ENCODE measurements at places on chromosomes 7 and 10. TPM values are rescaled to one million over a fixed set of nuclear protein-coding genes. Genes with fewer than 3 reads are reported as not detected.

TMEM184A gene
- total RNA-seq: not detected

LLCFC1 gene
- not detected for total RNA-seq

DNA sequence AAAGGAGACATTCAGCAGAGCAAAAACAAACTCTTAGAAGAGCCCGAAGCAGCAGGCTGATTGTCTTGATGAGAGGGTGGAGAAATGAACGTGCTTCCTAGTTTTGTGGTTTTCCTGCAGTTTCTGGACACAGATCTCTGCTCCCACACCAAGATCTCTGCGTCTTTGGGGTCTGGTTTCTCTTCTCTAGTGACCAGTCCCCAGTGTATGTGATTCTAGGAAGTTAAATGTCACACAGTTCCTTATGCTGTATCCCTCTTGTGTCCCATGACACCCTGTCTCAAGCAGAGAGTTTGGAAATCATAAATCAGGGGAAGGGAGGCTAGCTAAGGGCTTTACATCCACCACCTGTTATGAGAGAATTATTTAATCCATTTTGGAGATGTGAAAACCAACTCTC is 55.4 kb upstream of the KLF14 start:
- DNase-seq: no peak

DNA sequence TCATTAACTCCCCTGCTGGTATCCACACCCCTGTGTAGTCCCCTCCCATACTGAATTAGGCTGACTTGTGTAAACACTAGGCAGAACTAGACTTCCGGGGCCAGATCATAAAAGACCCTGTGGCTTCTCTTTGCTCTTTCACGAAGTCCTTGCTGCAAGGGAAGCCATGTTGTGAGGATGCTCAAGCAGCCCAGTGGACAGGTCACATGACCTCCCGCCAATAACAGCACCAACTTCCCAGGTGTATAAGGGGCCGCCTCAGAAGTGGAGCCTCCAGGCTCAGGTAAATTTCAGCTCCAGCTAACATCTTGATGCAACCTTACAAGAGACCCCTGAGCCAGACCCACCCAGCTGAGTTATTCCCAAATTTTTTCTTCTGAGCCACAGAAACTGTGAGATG is 11.3 kb upstream of the FOXK1 start:
- DNase-seq: no peak

ANKRD30A gene
- total RNA-seq: not detected

GRCh38 chr10:93548376-93549071 is 17.9 kb upstream of the FFAR4 start:
- DNase-seq: no peak

DNA sequence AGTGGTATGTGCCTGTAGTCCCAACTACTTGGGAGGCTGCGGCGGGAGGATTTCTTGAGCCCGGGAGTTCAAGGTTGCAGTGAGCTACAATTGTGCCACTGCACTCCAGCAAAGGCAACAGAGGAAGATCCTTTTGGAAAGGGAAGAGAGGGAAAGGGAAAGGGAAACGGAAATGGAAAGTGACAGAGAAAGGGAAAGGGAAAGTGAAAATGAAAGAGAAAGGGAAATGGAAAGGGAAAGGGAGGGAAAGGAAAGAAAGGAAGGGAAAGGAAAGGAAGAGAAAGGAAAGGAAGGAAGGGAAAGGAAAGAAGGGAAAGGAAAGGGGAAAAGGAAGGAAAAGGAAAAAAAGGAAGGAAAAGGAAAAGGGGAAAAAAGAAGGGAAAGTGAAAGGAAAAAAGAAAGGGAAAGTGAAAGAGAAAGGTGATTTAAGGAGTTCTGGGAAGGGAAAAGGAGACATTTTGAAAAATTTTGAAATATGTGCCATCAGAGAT is 2.3 kb upstream of the ZC3HAV1 start:
- no peak for DNase-seq

- DNase-seq: no peak
Observed at GRCh38 chr7:43879477-43879876, 10.2 kb upstream of the MRPS24 start.

DNA sequence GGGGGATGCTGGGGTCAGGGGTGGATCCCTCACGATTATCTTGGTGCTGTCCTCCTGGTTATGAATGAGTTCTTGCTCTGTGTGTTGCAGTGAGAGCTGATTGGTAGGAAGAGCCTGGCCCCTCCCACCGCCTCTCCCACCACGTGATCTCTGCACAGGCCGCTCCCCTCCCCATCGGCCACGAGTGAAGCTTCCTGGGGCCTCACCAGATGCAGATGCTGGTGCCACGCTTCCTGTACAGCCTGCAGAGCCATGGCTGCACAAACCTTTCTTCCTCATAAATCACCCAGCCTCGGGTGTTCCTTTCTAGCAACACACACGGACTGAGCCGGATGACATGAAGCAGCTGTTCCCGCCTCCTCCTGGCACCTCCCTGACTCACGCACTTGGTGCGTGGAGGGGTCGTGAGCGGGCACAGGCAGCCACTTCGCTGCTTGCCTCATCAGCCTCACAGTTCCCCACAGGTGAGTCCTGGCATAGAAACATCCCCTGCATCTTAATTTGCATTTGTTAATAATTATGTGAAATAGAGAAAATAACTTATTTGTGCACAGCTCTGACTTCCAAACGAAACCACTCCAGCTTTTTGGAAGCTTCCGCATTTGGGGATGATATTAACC is 210.8 kb downstream of the ADARB2 start:
- no peak for DNase-seq

DNA sequence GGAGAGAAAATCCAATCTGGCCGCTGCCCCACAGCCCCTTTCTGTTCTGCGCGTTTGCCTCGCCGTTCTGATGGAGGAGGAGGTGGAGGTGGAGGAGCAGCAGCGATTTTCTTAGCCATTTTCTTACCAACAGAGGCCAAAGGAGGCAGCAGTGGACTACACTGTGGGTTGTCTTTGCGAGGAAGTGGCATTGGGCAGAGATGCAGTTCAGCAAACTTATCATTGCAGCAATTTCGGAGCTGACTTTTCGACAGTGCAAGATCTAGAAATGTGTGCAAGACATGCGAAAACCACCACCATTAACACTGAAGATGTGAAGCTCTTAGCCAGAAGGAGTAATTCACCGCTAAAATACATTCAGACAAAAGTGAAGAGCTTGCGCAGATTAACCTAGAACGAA is 1.9 kb upstream of the ARL4A start:
- DNase-seq: peak; percentile 64

DNA sequence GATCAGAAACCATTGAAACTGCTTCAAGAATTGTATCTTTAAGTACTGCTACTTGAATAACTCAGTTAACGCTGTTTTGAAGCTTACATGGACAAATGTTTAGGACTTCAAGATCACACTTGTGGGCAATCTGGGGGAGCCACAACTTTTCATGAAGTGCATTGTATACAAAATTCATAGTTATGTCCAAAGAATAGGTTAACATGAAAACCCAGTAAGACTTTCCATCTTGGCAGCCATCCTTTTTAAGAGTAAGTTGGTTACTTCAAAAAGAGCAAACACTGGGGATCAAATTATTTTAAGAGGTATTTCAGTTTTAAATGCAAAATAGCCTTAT is 14.7 kb downstream of the HNRNPA2B1 start:
- no peak for DNase-seq

DNA sequence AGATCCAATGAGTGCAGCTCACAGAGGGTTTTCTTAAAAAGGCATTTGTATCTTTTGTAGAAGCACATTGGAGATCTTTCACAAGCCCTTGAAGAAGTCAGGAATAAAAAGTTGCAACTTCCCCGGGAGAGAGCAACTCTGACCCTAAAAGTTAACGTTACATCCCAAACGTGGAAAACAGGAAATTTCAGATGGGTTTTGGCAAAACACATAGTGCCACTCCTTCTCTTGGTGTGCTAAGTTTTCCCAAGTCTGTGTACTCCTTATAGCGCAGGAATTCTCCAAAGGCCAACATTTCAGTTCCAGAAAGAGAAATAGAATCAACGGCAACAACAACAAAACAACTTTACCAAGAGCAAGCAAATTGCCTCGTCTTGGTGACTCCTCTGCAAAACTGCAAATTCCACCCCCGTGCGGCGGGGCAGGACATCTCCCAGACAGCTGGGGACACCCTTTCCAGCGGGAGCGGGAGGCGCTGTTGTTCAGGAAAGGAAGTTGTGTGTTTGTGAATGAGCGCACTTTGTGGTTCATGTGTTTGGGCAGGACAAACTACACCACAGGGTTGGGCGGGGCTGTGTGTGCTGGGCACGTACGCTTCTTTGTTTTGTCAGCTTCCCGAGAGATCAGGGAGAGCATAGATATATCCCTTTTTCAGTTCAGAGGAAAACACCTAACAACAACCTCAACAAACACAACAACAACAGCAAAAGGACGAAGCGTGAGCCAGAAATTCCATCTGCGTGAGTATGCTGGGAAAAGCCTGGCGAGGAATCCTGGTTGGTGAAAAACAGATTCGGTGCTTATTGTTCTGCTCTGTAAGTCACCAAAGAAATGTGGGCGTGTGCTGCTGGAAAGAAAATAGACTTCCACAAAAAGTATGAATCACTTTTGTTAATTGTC is 294.7 kb upstream of the PITRM1 start:
- DNase-seq: peak; percentile 96

DNA sequence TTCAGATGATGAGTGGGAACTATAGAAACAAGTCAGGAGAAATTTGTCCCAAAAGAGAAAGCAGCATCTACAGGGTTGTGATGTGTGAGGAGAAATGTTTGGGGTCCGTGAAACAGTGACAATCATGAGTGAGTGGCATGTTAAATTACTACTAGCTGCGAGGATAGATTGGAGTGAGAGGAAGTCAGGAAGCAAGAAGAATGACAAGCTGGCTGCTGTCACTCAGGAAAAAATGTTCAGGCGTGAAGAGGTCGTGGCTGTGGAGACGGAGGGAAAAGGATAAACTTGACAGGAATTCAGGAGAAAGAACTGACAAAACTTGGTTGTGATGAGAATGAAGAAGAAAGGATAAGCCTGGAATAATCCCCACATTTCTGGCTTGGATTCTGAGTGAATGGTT is 5.1 kb upstream of the ITPRID1 start:
- no peak for DNase-seq

DNA sequence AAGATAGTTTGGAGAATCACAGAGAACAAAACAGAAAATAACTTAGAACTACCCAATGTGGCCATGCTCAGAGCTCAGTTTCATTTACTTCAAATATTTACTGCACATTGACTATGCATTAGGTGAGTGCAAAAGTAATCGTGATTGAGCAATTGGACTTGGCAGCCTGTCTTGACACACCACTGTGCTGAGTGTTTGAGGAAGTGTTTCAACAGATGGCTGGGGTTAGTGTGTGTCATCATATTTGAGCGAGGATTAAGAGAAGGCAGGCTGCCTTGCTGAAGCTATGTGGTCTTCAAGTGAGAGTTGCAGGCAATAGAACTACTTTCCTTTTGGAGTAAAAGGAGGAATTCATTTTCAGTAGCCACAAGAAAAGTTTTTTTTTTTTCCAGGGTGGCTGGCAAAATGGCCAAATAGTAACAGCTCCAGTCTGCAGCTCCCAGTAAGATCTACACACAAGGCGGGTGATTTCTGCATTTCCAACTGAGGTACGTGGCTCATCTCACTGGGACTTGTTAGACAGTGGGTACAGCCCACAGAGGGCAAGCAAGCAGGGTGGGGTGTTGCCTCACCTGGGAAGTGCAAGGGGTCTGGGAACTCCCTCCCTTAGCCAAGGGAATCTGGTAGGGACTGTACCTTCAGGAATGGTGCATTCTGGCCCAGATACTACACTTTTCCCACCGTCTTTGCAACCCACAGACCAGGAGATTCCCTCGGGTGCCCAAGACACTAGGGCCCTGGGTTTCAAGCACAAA is 37.6 kb downstream of the AKR1C4 start:
- DNase-seq: no peak

DNA sequence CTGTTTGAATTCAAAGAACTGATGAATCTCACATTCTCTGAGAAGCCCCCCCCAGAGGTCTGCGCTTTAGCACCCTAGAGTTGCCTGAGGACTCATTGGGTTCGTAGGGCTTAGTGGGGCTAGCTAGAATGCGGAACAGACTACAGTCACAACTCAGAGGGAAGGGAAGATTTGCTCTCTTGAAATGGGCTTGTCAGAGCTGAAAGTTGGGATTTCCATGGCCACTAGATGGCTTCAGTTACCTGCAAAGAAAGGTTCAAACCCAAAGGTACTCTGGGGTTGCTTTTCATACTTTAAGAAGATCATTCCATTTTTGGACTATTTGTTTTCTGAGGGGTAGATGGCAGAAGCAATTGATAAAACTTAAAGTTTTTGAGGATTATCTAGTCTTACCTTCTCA is 205.0 kb downstream of the BBS9 start:
- no peak for DNase-seq

GRCh38 chr7:43533801-43534479 is 49.0 kb upstream of the STK17A start:
- DNase-seq: no peak

- DNase-seq: no peak
Observed at GRCh38 chr7:16978358-16979244, 96.8 kb upstream of the AGR3 start.

- DNase-seq: no peak
Observed at GRCh38 chr7:29039821-29040578, 81.9 kb upstream of the TRIL start.

SPDYE16 gene
- not detected for total RNA-seq

RRP12 gene
- total RNA-seq: 12.3 TPM

DNA sequence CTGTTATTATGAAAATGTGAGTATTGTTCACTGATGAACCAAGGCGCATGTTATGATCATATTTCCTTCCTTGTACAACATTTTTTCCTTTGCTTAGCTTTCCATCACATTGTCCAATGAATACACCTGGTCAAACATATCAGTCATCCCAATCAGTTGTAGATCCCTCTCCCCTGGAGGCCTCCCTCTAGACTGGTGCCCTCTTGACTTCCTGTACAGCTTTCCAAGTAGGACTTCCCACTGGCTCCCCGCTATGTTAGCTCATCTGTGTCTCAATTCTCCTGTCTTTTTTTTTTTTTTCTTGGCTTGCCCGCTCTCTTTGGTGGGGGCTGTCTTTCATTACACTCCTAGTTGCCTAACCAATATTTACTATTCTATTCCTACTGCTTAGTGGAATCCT is 214.2 kb upstream of the NPY start:
- DNase-seq: no peak

DNA sequence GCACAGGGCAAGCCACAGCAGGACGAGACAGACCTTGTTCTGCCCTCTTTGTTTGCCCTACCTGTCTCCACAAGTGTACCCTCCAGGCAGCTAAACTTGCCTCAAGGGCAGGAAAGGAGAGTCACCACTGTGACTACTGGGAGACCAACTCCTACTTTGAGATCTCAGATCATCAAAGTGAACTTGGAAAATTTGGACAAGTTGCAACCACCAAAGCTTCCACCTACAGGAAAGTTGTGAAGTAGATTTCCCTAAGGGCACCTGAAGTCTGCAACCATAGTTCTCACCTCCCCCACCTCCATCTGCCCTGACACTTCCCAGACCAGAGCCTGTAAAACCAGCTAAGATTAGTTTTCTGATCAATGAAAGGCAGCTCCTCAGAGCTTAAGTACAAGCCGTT is 2.5 kb upstream of the WDR91 start:
- DNase-seq: no peak
